Stimulated activated CD8-positive, alpha-beta memory T cell treated with anti-CD3 and anti-CD28 coated beads, Interleukin-2, amount 100 ng/mL, for 1 hour (primary cell): ENCODE measurements at places on chromosomes 5 and 9.

GRCh38 chr5:167934551-167934971 is 356.9 kb upstream of the WWC1 start:
- no peak for DNase-seq

DNA sequence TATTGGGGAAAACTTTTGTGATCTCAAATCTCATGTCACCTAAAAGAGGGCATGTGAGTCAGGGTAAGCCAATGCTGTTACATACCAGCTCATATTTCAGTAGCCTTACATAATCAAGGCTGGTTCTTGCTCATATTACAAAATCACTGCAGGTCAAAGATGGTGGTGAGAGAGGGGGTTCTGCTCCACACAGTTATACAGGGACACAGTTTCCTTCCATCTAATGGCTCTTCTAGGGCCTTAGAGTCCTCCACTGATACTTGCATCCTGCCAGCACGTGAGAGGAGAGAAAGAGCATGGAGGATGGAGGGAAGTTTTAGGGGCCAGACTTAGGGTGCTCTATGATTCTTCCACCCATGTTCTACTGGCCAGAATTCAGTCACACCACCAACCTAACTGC is 130.0 kb downstream of the LIFR start:
- no peak for DNase-seq

GRCh38 chr9:82196622-82197441 is 208.3 kb downstream of the SPATA31D1 start:
- no peak for DNase-seq

DNA sequence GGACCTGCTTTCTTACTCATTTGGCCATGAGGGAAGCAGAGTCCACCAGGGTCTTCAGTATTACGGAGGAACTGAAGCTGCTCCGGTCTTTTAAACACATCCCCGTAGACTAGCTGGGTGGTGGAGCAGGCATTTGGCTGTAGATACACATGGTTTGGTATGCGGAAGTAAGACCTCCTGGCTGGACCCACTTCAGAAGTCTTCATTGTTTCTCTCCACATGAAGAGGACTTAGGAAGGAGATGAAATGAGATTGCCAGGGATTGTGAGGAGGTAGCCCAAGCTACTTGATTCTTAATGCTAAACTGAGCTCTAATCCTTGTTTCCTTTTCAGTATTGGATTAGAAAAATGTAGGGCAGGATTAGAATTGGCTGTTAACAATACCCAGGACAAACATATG is 32.9 kb downstream of the STXBP1 start:
- DNase-seq = no peak

- DNase-seq = no peak
Measured at GRCh38 chr9:113964495-113965170, 88.5 kb downstream of the ZNF618 start.

GRCh38 chr9:114376586-114377445 is 11.0 kb downstream of the AKNA start:
- no peak for DNase-seq

DNA sequence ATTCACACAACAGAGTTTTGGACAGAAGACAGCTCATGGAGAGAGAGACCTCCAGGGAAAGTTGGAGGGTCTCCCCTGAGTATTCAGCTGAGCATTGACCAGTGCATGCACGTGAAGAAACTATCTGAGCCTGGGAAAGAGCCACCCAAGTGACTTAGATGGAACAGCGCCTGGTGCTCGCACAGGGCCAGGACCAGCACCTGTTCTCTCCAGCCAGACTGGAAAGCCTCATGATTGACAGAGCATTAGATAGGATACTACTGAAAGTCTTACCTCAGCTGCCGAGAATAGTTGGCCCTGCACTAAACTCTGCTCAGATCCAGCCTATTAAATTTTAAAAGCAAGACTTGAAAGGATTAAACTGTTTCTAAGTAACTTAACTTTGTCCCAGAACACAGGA is 28.3 kb upstream of the NEURL1B start:
- DNase-seq = no peak
